A549 treated with GW870086 at 1 μM for 4 hours (cell line): ENCODE measurements at places on chromosomes 2 and 18. TPM values are rescaled to one million over a fixed set of nuclear protein-coding genes. Genes with fewer than 3 reads are reported as not detected.

The SETBP1 gene
- 0.46 to 0.61 TPM (median 0.56 TPM) in 5 replicates for total RNA-seq

The SLC23A3 gene
- 0.39 to 1.6 TPM (median 0.51 TPM) in 5 replicates for total RNA-seq

The PIKFYVE gene
- 3.6 to 8.5 TPM (median 6.5 TPM) in 5 replicates for total RNA-seq

The LIPG gene
- 0.19 to 0.34 TPM (median 0.27 TPM) in 5 replicates for total RNA-seq

The ALPG gene
- total RNA-seq: 0.24 to 0.47 TPM (median 0.38 TPM) in 5 replicates

The BOK gene
- total RNA-seq: 23.4 to 34.1 TPM (median 33.3 TPM) in 5 replicates

The RNF125 gene
- total RNA-seq: 0.19 to 0.42 TPM (median 0.31 TPM) in 5 replicates

The MGAT4A gene
- total RNA-seq: 1.3 to 2.8 TPM (median 2.5 TPM) in 5 replicates

The PPP4R1 gene
- 36.8 to 42.8 TPM (median 40.6 TPM) in 5 replicates for total RNA-seq

The SPDYA gene
- 0.08 to 0.47 TPM (median 0.24 TPM) in 5 replicates for total RNA-seq

The RAX gene
- not detected in 5 replicates for total RNA-seq

The UGT1A5 gene
- total RNA-seq: 0.09 to 0.13 TPM in 2 of 5 replicates, not detected in the others

The SKOR2 gene
- total RNA-seq: not detected in 5 replicates

The CENPO gene
- total RNA-seq: 43.2 to 47.3 TPM (median 46.0 TPM) in 5 replicates

The DIPK1C gene
- not detected in 5 replicates for total RNA-seq

The FNDC4 gene
- 3.5 to 6.2 TPM (median 4.0 TPM) in 5 replicates for total RNA-seq

The NEU2 gene
- not detected in 5 replicates for total RNA-seq

The TSPYL6 gene
- total RNA-seq: not detected in 5 replicates

The ATP6V1B1 gene
- total RNA-seq: 1.2 to 2.5 TPM (median 2.4 TPM) in 5 replicates

The TWIST2 gene
- 9.9 to 17.5 TPM (median 16.6 TPM) in 5 replicates for total RNA-seq

The IL36A gene
- not detected in 5 replicates for total RNA-seq

The RSAD2 gene
- total RNA-seq: 0.13 to 0.30 TPM (median 0.25 TPM) in 5 replicates

The IL36G gene
- 0.13 TPM in 1 of 5 replicates, not detected in the others for total RNA-seq
